ENCODE measurements at places on chromosomes 5 and 9.

DNA sequence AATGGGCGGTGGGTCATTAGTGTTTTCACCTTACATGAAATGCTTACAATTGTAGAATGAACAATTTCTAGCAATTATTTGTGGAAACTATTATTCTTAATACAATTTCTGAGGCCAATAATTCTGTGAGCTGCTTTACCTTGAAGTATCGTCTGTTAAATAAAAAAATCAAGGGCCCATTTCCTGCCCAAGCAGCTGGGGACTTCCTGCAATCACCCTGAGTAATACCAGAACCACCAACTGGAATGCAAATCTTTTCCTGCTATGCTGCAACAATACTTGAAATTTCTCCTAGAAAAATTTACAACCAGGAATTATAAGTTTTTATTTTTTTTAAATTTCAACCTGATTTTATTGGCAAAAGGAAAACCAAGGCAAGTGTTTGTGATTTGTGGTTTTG, 52.6 kb downstream of the ADAMTS16 start:
- DNase-seq, result no peak

- no peak for DNase-seq
Observed at GRCh38 chr9:98380065-98380681, 124.7 kb upstream of the TBC1D2 start.

DNA sequence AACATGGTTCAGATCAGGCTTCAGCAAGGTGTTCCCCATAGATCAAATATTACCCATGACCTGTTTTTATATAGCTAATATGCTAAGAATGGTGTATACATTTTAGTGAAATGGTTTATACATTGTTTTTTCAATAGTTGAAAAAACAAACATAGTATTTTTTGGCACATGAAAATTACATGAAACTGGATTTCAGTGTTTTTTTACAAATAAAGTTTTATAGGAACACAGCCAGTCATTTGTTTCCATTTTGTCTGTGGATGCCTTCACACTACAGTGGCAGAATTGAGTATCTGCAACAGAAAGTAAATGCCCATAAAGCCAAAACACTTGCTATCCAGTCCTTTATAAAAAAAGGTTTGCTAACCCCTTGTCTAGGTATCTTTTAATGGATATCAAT, 134.5 kb upstream of the TNFAIP8 start:
- no peak for DNase-seq

- no peak for DNase-seq
Observed at GRCh38 chr5:61918611-61919010, 387.4 kb upstream of the KIF2A start.

DNA sequence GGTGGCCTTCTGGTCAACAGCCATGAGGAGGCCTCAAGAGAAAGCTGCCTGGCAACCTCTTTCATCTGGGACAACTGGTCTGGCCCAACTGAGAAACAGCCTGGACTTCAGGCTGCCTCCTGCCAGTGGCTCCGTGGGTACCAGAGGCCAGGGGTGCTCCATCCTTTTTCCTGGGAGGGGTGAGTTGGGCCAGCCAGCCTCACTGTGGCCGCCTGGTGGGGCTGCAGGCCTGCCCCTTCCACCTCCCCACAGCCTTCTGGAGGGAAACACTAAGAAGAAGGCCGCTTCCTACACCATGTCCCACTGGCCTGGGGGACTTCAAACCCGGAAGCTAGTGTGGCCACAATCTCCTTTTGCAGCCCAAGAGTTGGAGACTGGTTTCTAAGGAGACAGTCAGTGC, 13.8 kb upstream of the NKD2 start:
- no peak for DNase-seq

DNA sequence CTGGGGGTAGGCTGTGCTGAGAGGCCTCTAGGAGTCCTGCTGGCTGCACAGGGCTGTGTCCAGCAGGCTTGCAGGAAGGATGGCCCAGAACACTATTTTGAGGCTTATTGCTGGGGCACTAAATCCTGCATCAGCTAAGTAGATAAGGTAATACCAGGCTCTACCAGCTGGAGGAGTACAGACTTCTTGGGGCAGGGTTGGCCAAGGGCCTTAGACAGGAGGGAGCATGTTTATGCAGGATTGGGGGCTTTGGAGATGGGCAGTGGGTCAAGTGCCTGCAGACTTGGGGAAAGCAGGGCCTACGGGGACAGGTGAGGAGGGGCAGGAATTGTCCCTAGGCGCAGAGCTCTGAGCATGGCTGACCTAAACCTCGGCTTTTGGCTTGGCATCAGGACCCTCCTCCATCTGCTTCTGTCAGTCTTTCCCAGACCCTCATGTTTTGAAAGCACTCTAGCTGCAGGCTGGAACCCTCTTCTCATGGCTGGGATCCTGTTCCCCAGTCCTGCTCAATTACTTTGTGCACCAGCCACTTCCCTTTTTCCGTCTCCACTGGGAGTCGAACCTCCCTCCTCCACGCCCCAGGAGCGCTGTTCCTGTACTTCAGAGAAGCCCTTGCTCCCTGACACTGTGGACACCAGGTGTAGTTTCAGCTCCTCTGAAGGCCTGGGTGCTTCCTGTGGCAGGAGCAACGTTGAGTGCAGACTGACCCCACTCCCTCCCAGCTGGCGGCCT, 61.0 kb upstream of the SPTLC1 start:
- DNase-seq, result no peak

GRCh38 chr9:13555516-13555915, 276.0 kb upstream of the MPDZ start:
- no peak for DNase-seq

DNA sequence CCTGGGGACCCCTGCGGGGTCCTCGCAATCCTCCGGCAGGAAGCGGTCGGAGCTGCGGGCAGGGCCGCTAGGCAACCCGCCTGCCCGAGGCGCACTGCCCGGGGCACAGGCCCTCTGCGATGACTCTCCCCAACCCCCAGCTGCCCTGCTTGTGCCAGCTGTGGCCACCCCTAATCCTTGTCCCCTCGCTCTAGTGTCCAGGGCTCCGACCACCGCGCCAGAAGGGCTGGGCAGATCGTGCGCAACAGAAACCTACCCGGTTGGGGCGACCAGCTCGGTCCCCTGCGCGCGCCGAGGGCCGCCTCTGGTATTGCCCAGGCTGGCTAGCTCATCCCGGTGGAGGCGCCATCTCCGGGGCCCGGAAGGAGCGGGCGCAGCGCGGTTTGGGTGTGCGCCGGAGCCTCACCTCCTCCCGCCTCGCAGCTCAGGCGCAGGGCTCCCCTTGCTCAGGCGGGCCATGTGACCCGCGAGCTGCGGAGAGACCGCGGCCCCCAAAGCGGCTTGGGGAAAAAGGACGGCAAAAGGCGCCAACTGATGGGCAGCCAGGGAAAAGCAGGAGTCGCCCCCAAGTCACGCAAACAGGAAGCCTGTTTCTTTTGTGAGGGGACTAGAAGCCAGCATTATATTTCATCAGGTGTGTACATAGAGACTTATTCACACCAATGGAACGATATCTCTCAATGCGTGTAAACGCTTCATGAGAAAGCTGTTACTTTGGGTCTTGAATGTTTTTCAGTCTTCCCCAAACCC, 46.8 kb upstream of the RNF20 start:
- no peak for DNase-seq

DNA sequence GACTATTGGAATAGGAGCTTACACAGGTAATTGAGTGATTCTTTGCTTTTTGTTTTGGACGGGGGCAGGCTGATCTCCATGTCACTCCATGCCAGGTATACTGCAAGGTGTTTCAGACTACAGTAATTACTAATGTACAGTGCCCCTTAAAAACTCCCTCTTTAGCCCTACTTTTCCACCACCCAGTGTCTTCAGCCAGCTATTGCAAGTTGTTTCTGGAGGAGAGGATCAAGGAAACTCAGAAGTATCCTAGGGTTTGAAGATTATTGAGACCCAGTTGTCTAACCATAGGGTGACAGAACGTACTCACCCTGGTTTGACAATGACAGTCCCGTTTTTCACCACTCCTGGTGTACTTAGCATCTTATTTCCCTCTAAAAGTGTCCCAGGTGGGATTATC, 13.4 kb downstream of the CFAP95 start:
- DNase-seq, result no peak

GRCh38 chr5:42520203-42520602, 97.0 kb downstream of the GHR start:
- no peak for DNase-seq

GRCh38 chr9:90813523-90813922, 11.9 kb downstream of the SYK start:
- no peak for DNase-seq
